Stomach (tissue), 19 donors: ENCODE measurements at places on chromosomes 5 and 9. TPM values are rescaled to one million over a fixed set of nuclear protein-coding genes. Genes with fewer than 3 reads are reported as not detected.

Gene ADGRD2
- not detected for total RNA-seq

DNA sequence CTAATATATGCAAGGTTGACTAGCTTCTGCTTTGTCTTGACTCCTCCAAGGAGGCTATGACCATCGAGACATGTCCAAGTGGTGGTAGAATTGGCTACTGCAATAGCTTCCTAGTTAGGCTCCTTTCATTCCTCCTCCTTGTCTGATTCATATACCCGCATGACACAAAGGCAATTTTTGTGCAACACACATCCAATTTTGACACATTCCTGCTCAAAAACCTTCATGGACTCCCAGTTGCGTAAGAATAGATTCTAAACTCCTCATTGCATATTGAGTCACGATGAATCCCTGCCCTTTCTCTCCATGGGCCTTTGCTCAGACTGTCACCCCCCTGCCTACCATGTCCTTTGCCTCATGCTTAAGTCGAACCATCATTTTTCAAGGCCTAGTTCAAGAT, 344.5 kb downstream of the ACTL7B start:
- DNase-seq = no peak
- H3K4me1 ChIP-seq = no peaks in the 10 kb centered on the region
- no peaks in the 10 kb centered on the region for H3K36me3 ChIP-seq
- no peaks in the 10 kb centered on the region for H3K27me3 ChIP-seq

GRCh38 chr9:31996331-31996730, 388.1 kb upstream of the ACO1 start:
- no peaks in the 10 kb centered on the region for H3K27me3 ChIP-seq
- no peak for DNase-seq
- H3K27ac ChIP-seq = no peak overlapping the region

Gene F2RL1
- total RNA-seq = 36.1 TPM

- no peak overlapping the region for H3K4me3 ChIP-seq
- H3K27ac ChIP-seq = no peak overlapping the region
- H3K27me3 ChIP-seq = no peaks in the 10 kb centered on the region
- no peak for DNase-seq
- no peaks in the 10 kb centered on the region for H3K4me1 ChIP-seq
Observed at GRCh38 chr9:38192731-38193265, 123.8 kb upstream of the SHB start.

DNA sequence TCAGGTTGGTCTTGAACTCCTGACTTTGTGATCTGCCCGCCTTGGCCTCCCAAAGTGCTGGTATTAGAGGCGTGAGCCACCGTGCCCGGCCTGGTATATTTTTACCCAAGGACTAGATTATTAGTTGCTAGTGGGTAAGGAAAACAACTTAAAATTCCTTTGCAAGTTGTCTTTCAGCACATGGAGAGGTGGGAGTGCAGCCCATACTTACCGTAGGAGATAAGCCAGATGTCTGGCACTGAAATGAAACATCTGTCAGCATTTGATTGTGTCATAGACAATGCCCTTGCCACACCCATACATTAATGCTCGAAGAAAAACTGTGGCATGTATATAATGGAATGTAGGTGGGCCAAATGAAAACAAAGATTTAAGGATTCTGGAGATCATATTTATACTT, 36.6 kb upstream of the ANKH start:
- H3K4me1 ChIP-seq = no peaks in the 10 kb centered on the region
- no peaks in the 10 kb centered on the region for H3K36me3 ChIP-seq
- H3K27ac ChIP-seq = no peak overlapping the region

DNA sequence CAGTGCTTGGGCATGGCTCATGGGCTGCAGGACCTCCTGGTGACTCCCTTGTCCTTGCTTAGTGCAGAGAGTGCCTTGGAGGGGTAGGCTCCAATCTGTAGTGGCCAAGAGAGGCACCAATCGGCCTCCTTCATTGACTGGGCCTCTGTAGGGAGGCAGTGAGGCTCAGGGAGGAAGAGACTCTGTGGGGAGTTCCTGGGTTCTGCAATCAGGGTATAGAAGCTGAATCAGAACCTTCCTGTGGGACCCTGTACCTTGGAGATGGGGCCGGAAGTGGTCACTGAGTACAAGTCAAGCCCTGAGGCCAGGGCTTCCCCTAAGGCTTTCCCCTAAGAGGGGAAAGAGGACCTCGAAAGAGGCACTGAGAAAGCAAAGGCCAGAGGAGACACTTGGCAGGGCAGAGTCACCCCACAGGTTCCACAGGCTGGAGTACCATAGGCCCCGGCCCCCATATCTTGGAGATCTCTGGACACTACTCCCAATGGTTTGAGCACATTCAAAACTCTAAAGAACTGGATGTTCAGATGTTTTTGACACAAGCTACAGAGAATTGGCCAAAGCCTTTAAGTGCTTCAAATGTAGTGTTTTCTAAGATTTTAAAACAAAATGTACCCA, 190.5 kb downstream of the HSPA4 start:
- H3K36me3 ChIP-seq = no peaks in the 10 kb centered on the region
- H3K4me1 ChIP-seq = no peaks in the 10 kb centered on the region
- no peak for DNase-seq
- no peak overlapping the region for H3K27ac ChIP-seq

Gene CBY3
- total RNA-seq = not detected

Gene CDX1
- total RNA-seq = not detected

DNA sequence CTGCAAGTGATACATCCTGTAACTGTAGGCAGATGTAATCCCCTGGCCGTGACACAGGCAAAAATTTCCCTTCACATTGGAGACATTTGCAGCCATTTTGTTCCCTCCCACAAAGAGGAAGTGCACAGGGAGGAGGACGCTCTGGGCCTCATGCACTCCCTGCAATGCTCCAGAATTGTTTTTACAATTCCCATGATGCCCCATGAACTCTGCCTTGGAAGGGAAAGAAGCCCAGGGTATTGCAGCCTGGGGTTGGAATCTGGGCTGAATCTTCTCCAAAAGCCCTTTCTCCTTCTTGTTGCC, 491.7 kb downstream of the CCDC171 start:
- no peaks in the 10 kb centered on the region for H3K4me1 ChIP-seq
- H3K36me3 ChIP-seq = no peaks in the 10 kb centered on the region
- no peak overlapping the region for H3K27ac ChIP-seq
- no peak overlapping the region for H3K4me3 ChIP-seq
- DNase-seq = peak; percentile 51

DNA sequence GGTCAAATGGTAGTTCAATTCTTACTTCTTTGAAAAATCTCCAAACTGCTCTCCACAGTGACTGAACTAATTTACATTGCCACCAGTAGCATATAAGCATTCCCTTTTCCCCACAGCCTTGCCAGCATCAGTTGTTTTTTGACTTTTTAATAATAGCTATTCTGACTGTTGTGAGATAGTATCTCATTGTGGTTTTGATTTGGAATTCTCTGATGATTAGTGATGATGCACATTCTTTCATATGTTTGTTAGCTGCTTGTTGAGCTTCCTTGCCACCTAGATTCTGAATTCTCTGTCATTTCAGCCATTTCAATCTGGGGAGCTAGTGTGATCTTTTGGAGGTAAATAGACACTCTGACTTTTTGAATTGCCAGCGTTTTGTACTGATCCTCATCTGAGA, 24.0 kb downstream of the CDK20 start:
- no peaks in the 10 kb centered on the region for H3K36me3 ChIP-seq
- no peak for DNase-seq
- no peaks in the 10 kb centered on the region for H3K4me1 ChIP-seq
- H3K27ac ChIP-seq = no peak overlapping the region
- no peaks in the 10 kb centered on the region for H3K27me3 ChIP-seq

GRCh38 chr5:10149911-10150310, 99.8 kb downstream of the ATPSCKMT start:
- H3K27me3 ChIP-seq = no peaks in the 10 kb centered on the region
- H3K36me3 ChIP-seq = no peaks in the 10 kb centered on the region
- H3K4me3 ChIP-seq = no peak overlapping the region
- no peaks in the 10 kb centered on the region for H3K4me1 ChIP-seq
- DNase-seq = no peak

GRCh38 chr9:83027153-83027891, 35.6 kb downstream of the RASEF start:
- no peaks in the 10 kb centered on the region for H3K27me3 ChIP-seq
- H3K36me3 ChIP-seq = no peaks in the 10 kb centered on the region
- no peaks in the 10 kb centered on the region for H3K4me1 ChIP-seq
- H3K4me3 ChIP-seq = no peak overlapping the region
- no peak overlapping the region for H3K27ac ChIP-seq
